ENCODE measurements at places on chromosomes 4 and X. TPM values are rescaled to one million over a fixed set of nuclear protein-coding genes. Genes with fewer than 3 reads are reported as not detected.

ANXA3 gene
- total RNA-seq: 59.6 TPM

BTC gene
- 0.76 TPM for total RNA-seq

NEIL3 gene
- 15.9 TPM for total RNA-seq

MCTS1 gene
- 95.2 TPM for total RNA-seq

LARP7 gene
- 28.2 TPM for total RNA-seq

CTAG1A gene
- total RNA-seq: not detected

CTAG2 gene
- total RNA-seq: not detected

BEX1 gene
- total RNA-seq: not detected

ARHGAP24 gene
- total RNA-seq: 4.9 TPM

CHRNA9 gene
- total RNA-seq: 1.9 TPM

F8A3 gene
- total RNA-seq: 0.65 TPM

MAGEA2B gene
- not detected for total RNA-seq

TMPRSS11D gene
- total RNA-seq: not detected

REELD1 gene
- total RNA-seq: not detected

USP17L25 gene
- total RNA-seq: not detected

KLB gene
- total RNA-seq: 0.15 TPM

NUP62CL gene
- total RNA-seq: 18.1 TPM

FABP2 gene
- not detected for total RNA-seq

FRMPD3 gene
- 0.15 TPM for total RNA-seq

TMEM35A gene
- not detected for total RNA-seq

TRIM61 gene
- total RNA-seq: not detected

PPEF2 gene
- not detected for total RNA-seq

CD38 gene
- 8.4 TPM for total RNA-seq

CFP gene
- 0.55 TPM for total RNA-seq

TMEM31 gene
- total RNA-seq: not detected

CENPVL2 gene
- total RNA-seq: not detected

SPARCL1 gene
- not detected for total RNA-seq

KIT gene
- total RNA-seq: not detected

STK32B gene
- total RNA-seq: 22.9 TPM

RHOXF2 gene
- not detected for total RNA-seq

PLP1 gene
- total RNA-seq: not detected

CORIN gene
- total RNA-seq: not detected

KCNIP4 gene
- not detected for total RNA-seq

FRG2 gene
- not detected for total RNA-seq

HSFX4 gene
- total RNA-seq: not detected

NLRP2B gene
- total RNA-seq: not detected

ZNF630 gene
- 0.38 TPM for total RNA-seq

GUCY1B1 gene
- total RNA-seq: 0.26 TPM

CAPN6 gene
- total RNA-seq: not detected

All from A549 treated with DMSO at 1 μM for 4 hours (cell line).